Natural killer cell (primary cell): ENCODE measurements at places on chromosomes 7 and 10.
A peak's percentile ranks its signal among the peaks of the same experiment; 100 is the strongest.

DNA sequence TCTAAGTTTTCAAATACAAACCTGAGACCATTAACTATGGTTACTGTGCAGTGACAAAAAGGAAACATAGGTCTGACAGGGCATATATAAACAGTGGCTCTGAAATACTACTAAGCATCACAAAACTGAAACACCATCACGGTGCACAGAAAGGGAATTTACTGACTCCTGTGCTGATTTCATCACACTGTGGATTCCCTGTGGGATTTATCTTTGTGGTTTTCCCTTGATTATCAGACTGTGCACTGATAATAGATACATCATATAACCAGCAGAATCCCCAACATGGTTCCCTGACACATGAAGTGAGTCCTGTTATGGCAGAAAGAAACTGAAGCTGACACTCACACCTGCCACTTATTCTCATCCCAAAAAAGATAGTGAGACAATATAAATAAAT lies 676.3 kb upstream of the KCND2 start:
- no peaks in the 10 kb centered on the region for H3K27me3 ChIP-seq
- no peak overlapping the region for H3K27ac ChIP-seq
- no peaks in the 10 kb centered on the region for H3K36me3 ChIP-seq
- no peak for DNase-seq
- no peaks in the 10 kb centered on the region for H3K4me1 ChIP-seq

DNA sequence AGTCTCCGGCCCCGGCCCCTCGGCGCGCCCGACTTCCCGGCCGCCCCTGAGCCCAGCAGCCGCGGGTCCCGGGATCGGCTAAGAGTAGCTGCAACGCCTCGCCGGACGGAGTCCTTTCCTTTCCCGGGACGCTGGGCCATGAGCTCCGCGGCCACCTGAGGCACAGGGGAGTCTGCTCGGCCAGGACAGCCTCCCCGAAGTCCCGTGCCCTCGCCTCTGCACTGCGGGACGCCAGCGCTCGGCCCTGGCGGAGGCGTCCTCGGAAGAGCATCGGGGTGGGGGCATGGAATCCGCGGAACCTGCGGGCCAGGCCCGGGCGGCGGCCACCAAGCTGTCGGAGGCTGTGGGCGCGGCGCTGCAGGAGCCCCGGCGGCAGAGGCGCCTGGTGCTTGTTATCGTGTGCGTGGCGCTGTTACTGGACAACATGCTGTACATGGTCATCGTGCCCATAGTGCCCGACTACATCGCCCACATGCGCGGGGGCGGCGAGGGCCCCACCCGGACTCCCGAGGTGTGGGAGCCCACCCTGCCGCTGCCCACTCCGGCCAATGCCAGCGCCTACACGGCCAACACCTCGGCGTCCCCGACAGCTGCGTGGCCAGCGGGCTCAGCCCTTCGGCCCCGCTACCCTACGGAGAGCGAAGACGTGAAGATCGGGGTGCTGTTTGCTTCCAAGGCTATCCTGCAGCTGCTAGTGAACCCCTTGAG lies 502 bp downstream of the SLC18A3 start:
- peaks cover 40% of the 10 kb centered on the region for H3K27me3 ChIP-seq
- peaks cover 10% of the 10 kb centered on the region for H3K4me1 ChIP-seq
- H3K4me3 ChIP-seq: no peak overlapping the region
- DNase-seq: no peak

GRCh38 chr10:88901206-88901983 lies 21.4 kb downstream of the STAMBPL1 start:
- peak overlapping the region; percentile 55 for H3K27ac ChIP-seq
- no peaks in the 10 kb centered on the region for H3K27me3 ChIP-seq
- no peak for DNase-seq
- peaks cover 45% of the 10 kb centered on the region for H3K36me3 ChIP-seq
- peaks cover 20% of the 10 kb centered on the region for H3K4me1 ChIP-seq
- H3K4me3 ChIP-seq: no peak overlapping the region

DNA sequence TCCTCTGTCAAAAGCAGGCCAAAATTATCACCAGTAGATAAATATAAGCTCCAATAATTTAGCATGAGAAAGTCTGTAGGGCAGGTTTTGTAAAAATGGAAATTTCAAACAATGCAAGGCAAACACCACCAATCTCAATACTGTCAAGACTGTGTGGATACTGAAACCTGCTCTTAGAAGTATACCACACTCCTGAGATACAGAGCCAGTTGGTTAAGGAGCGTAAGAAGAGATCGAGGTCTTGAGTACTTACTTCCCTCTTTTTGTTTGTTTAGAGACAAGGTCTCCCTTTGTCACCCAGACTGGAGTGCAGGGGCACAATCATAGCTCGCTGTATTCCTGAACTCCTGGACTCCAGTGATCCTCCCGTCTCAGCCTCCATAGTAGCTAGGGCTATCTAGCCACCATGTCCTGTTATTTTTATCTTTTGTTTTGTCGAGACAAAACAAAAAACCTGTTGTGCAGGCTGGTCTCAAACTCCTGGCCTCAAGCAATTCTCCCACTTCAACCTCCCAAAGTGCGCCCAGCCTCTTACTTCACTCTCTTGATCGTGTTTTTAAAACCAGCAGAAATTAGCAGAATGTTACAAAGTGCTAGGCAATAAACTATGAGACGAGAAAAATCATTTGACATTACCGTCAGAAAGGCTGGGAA lies 205.7 kb downstream of the PARD3 start:
- no peaks in the 10 kb centered on the region for H3K36me3 ChIP-seq
- no peaks in the 10 kb centered on the region for H3K4me1 ChIP-seq
- no peak for DNase-seq

- H3K4me1 ChIP-seq: no peaks in the 10 kb centered on the region
- no peak overlapping the region for H3K27ac ChIP-seq
- H3K27me3 ChIP-seq: no peaks in the 10 kb centered on the region
- no peaks in the 10 kb centered on the region for H3K36me3 ChIP-seq
- H3K4me3 ChIP-seq: no peak overlapping the region
Measured at GRCh38 chr10:122044045-122044661, 55.2 kb downstream of the TACC2 start.

- H3K27ac ChIP-seq: no peak overlapping the region
- H3K4me1 ChIP-seq: peaks cover 44% of the 10 kb centered on the region
Measured at GRCh38 chr7:69599955-69600709, 1.9 kb downstream of the AUTS2 start.

- no peaks in the 10 kb centered on the region for H3K4me1 ChIP-seq
- DNase-seq: peak; percentile 12
- H3K27me3 ChIP-seq: no peaks in the 10 kb centered on the region
Measured at GRCh38 chr10:69936091-69936490, 116.6 kb upstream of the MACROH2A2 start.

DNA sequence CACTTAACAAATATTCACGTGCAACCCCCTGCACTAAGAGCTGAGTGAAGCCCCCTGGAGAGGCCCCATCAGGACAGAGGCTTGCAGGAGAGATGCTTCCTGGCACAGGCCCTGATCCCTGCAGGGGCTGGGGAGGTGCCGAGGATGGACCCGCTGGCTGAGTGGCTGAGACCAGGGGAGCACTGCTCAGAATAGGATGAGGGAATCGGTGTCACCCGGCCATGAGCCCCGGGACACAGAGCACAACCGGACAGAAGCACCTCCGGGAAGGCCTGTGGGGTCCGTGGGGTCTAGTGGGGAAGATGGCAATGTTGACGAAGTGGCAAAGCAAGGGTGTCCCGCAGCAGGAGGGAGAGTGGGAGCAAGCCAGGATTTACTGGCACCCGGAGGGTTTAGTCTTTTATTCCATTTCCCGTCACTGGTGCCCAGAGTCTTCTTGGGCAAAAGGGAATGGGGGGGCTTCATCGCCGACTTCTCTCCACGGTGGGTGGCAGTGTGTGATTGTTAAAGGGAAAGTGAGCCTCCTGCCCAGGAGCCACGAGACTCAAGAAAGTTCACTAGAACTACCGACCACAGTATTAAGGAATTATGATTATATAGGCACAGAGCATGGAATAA lies 140.7 kb downstream of the ADARB2 start:
- DNase-seq: no peak
- H3K27ac ChIP-seq: no peak overlapping the region
- H3K4me1 ChIP-seq: no peaks in the 10 kb centered on the region
- no peaks in the 10 kb centered on the region for H3K27me3 ChIP-seq
- H3K36me3 ChIP-seq: no peaks in the 10 kb centered on the region

DNA sequence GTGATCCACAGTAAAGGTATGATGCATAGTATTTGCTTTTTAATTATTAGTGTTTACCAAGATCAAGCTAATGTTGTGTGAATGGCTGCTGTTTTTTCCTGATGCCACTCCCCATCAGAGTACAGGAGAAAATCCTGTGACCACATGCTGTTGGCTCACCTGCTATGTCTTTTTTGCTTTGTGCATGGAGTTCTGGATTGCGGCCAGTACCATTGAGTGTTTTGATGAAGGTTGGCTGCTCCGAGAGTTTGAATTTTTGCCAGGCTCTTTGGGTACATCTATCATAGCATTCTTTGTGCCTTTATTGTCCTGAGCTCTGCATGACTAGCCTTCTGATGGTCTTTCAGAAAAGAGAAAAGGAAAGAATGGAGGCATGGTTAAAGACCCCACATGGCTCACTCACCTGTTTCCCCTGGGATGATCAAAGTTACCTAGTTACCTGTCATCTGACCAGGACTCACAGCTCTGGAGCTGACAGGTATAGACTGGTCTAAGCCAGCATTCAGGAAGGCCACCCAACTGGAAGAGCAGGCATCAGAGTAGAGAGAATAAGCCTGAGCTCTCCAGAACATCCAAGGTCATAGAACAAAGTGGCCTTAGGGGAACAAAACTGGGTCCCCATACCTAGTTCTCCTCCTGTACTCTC lies 11.8 kb upstream of the SGPL1 start:
- no peak overlapping the region for H3K4me3 ChIP-seq
- H3K4me1 ChIP-seq: no peaks in the 10 kb centered on the region
- H3K27me3 ChIP-seq: peaks cover 5% of the 10 kb centered on the region

DNA sequence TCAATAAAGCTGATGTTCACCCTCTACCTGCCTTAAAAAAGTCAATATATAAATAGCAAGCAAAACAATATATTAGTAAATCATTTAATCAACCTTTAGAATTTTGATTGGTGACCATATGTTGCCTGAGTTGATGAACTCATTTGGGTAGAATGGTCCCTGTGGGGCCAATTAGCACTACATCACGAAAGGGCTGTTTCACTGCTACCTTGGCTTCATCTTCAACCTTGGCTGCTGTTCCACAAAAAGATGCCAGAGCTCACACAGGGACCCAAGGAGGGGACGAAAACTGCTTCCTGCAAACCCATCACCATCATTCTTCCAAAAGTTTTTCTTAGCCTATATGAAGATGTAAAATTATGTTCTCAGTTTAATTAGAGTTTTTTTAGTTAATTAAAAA lies 35.4 kb upstream of the HBP1 start:
- no peak overlapping the region for H3K27ac ChIP-seq
- DNase-seq: no peak
- H3K4me1 ChIP-seq: no peaks in the 10 kb centered on the region
- H3K4me3 ChIP-seq: no peak overlapping the region

- no peak for DNase-seq
Measured at GRCh38 chr10:14742815-14743214, 31.9 kb downstream of the FAM107B start.

- H3K36me3 ChIP-seq: no peaks in the 10 kb centered on the region
- peaks cover 53% of the 10 kb centered on the region for H3K4me1 ChIP-seq
- H3K4me3 ChIP-seq: peak overlapping the region; percentile 65
- H3K27ac ChIP-seq: peak overlapping the region; percentile 79
- no peaks in the 10 kb centered on the region for H3K27me3 ChIP-seq
Measured at GRCh38 chr7:128938544-128939074, 882 bp downstream of the IRF5 start.

GRCh38 chr10:84292502-84292901 lies 35.9 kb upstream of the CCSER2 start:
- H3K36me3 ChIP-seq: no peaks in the 10 kb centered on the region
- H3K4me1 ChIP-seq: no peaks in the 10 kb centered on the region

DNA sequence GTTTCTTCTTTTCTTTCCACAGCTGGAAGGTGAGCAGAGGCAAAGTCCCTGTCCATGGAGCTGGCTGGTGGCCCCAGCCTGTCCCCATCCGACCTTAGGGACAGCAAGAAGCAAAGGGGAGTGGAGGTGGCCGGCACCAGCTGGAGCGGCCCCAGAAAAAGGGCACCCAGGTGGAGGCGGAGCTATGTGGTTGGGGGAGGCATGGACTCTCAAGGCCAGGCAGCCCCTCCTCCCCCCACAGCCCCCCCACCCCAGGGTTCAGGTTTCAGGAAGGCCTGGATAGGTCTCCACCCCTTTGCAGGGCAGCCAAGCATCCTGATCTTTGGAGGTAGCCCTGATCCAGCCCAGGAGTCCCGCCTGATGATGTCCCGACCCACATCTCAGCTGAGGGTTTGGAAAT lies at the start of gene SSC4D:
TSS of gene SSC4D (minus strand) at position 161 of the 400 bp plus-strand sequence. CDS start 5,258 bp downstream, outside the sequence.
- H3K27ac ChIP-seq: no peak within 1 kb of the TSS
- no peaks in the 10 kb centered on the region for H3K4me1 ChIP-seq
- DNase-seq: no peak
- H3K4me3 ChIP-seq: no peak within 1 kb of the TSS

DNA sequence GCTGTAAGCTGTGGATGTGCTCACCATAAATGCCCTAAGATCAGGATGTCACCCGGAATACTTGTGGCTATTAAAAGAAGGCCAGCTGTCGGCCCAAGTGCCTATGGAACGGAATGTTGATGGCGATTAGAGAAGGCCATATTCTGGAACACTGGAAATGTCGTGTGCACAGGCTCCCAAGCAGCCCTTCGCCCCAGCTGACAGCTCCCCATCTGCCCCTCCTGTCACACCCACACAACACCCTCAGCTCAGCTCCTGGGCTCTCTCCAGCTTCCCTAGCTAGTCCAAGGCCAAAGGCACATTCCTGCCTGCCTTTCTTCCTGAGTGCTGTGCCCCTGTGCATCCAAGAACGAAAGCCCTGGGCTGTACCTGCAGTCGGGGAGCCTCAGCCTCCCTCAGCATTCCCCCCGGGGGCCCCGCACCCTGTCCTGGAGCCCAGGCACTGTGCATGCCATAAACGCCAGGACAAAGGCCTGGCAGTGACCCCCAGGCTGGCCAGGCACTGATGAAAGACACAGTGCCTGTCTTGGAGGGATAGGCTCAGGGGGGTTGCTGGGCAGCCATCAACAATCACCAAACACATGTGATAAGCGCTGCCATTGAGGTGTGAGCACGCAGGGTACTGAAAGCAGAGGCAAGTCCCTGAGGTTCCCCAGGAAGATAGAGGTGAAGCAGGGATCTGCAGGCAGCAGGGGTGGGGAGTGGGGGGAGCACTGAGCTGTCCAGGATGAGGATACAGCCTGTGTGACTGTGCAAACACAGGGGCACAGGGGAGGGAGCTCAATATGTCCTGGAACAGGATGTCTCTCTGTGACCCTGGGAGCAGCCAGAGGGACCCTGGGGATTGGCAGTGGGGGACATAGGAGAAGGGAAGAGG lies 3.7 kb upstream of the LDB3 start:
- no peak overlapping the region for H3K27ac ChIP-seq
- no peak overlapping the region for H3K4me3 ChIP-seq
- H3K36me3 ChIP-seq: no peaks in the 10 kb centered on the region
- no peaks in the 10 kb centered on the region for H3K4me1 ChIP-seq
- DNase-seq: no peak

- H3K36me3 ChIP-seq: no peaks in the 10 kb centered on the region
- H3K27ac ChIP-seq: no peak overlapping the region
- no peaks in the 10 kb centered on the region for H3K27me3 ChIP-seq
- H3K4me1 ChIP-seq: no peaks in the 10 kb centered on the region
- DNase-seq: no peak
Measured at GRCh38 chr7:48067475-48067874, 21.6 kb upstream of the UPP1 start.
